IPS-NIHi11 (cell line): ENCODE measurements at places on chromosomes 5 and 9.

GRCh38 chr9:34508951-34509350 lies 13.8 kb downstream of the ENHO start:
- no peak for DNase-seq

GRCh38 chr9:94872891-94873511 lies 146.5 kb downstream of the AOPEP start:
- DNase-seq, result no peak

DNA sequence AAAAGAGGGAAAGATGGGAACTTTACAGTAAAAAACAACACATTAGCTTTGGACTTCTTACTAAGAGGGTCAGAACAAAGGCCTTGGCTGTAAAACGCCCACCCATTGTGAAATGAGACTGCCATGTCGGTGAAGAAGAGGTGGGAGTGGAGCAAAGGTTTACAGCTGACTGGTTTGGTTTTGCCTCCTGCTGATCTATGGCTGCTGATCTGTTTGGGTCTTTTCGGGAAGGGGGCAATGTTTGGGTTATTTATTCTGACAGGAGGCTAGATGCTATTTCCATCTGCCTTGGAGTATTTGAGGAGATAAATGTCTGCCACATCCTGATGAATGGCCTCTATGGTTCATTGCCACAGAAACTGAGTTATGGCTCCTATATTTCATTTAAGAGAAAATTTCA lies 408.7 kb downstream of the TLE4 start:
- DNase-seq, result no peak

DNA sequence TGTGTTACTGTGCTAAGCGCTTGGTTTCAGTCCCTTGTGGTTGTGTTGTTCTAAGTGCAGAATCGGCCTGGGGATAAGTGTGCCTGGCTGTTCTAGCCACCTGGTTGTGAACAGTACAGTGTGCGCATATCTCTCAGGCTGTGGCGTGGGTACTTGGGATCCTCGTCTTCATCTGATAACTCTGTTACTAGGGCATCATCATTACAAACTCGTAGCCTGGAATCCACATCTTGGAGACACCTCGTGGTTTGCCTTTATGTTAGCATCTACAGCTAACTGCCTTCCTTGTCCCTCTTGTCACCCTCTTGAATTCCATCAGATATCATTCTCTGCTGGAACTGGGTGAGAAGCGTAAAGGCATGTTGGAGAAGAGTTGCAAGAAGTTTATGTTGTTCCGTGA lies 41.5 kb downstream of the SPTAN1 start:
- DNase-seq, result no peak

GRCh38 chr5:55850839-55851674 lies at the start of gene IL31RA:
Gene IL31RA (plus strand): TSS chr5:55851357. CDS start chr5:55851571, 214 bp downstream.
- DNase-seq, result no peak

GRCh38 chr5:171137768-171138525 lies 171.1 kb upstream of the TLX3 start:
- DNase-seq, result no peak

DNA sequence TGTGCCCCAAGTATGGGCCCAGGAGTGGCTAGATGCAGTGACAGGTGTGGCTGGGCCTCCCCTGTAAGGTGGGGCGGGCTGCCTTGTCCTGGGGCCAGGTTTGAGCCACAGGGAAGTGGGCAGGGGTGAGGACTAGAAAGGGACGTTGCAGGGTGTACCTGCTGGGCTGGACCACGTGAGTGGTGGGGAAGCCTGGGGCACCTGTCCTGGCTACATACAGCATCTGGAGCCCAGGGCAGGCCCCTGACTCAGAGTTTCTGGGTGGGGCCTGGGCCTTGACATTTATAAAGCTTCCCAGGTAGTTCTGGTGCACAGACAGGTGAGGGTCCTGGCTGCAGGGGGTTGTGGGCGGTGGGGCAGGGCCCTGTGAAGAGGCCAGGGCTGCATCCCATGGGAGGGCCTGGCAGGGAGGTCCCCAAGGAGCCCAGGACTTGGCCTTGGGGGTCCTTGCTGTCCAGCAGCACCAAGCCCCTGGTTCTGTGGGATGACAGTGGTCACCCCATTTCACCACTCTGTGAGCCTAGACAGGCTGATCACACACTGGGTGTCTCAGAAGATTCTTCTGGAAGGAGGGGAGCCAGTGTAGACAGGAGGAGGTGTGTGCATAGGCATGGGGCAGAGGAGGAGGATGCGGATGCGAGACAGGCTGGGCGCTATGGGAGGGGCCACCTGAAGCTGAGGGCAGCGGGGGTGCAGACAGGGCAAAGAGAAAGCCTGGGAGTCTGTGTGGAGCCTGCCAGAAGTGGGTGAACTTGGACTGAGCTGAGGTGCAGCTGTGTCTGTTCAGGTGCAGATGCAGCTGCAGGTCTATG lies 94.0 kb downstream of the PHF2 start:
- DNase-seq, result no peak

DNA sequence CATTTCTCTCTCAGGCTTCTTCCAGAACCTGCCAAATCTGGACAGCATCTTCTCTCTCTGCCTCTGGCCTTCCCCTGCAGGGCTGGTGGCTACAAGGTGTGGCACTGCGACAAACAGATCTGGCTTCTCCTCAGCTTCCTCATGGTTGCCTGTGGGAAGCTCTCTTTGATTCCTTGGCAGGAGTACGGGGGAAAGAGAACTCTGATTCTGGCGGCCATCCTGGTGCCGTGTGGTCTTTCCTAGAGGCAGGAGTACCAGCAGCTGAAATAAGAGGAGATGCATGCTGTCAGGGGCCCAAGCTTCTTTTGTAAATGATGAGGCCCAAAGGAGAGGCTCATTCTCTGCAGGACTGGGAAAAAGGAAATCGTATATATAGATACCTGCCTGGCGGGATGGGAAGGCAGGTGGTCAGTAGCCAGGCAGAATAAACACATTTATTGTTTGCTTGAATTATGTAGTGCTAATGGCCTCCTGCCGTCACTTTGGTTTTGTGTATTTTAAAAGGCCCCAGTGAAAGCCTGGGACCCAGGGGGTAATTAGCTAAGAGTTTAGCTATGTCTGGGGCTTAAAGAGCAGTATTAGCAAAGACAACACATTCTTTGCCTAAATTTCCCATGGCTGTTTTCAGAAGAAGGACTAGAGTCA lies at the start of gene CER1:
Gene CER1 (minus strand): TSS at position 343 of the 645 bp plus-strand sequence. CDS start 61 bp downstream, at position 282.
- peak; percentile 42 for DNase-seq

- peak; percentile 8 for DNase-seq
Observed at GRCh38 chr9:21381448-21382339, 3.5 kb downstream of the IFNA2 start.

DNA sequence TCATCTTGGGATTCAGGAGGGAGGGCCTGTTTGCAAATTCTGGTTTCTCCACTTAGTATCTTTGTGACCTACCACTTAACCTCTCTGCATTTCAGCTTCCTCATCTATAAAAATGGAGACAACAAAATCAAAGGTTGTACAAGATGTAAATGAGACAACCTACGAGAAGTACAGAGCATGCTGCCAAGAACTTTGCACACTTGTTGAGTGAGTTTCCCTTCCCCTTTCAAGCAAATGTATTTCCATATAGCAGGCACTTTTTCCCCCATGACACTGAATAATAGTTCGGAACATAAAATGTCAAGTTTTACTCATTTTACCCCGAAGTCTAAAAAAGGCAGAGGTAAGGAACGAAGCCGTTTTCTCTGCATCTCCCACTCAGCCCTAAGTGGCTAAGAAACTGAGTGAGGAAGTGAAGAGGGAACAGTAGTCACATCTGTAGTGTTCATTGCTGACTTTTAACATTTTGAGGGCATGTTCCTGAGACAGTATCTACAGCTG lies 159.0 kb downstream of the TLE1 start:
- DNase-seq, result no peak

- DNase-seq, result no peak
Observed at GRCh38 chr9:94693485-94694204, 32.9 kb upstream of the AOPEP start.

- peak; percentile 79 for DNase-seq
Observed at GRCh38 chr9:109903515-109904138, 123.6 kb downstream of the PALM2AKAP2 start.
